Myocyte (in vitro differentiated cells): ENCODE measurements at places on chromosomes 6 and 20. TPM values are rescaled to one million over a fixed set of nuclear protein-coding genes. Genes with fewer than 3 reads are reported as not detected.

DNA sequence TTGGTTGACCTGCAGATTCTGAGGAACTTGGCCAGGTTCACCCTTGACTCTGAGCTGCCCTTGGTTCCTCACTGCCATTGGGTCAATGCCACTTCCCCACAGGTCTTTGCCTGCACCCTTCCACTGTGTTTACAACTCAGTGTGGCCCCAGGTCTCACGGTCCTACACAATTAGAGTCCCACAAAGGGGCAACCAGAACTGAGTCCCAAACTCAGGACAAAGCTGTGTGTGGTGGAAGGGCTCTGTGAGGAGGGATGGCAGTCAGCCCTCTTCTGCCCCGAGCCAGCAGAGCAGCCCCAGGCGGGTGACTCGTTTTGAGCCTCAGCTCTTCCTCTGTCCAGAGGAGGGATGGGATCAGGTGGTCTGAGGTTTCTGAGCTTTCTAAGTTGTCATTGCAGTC is 69.5 kb downstream of the NPEPL1 start:
- no peak for DNase-seq

DNA sequence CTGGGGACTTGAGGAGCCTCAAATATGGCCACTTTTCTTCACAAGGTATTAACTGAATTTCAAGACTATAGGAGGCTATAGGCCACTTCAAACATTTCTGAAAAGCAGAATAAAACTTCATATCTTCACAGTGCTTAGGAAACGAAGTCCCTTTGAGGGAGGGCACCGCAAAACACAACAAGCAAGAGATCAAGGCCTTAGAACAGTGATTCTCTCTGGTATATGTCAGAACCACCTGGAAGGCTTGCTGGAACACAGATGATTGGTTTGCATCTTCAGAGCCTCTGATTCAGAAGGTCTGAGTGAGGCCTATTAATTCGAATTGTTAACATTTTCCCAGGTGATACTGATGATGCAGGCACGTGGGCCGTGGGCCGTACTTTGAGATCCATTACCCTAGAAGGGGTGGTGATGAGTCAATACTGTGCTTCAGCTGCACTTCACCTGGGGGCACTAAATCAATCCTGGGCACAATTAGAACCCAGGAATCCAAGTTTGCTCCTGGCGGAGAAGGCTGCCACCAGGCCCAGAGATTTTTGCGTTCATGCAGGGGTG is 10.7 kb downstream of the SUN5 start:
- DNase-seq: no peak

GRCh38 chr6:164039954-164040375 is 625.4 kb downstream of the QKI start:
- DNase-seq: no peak

The GPR6 gene
- not detected in 2 replicates for total RNA-seq

The PRDM1 gene
- total RNA-seq: 0.67 and 0.94 TPM in 2 replicates

The FBXL4 gene
- total RNA-seq: 11.7 and 11.8 TPM in 2 replicates
